IPS-NIHi11 (cell line): ENCODE measurements at places on chromosomes 5 and 9.

GRCh38 chr9:76716085-76716672, 48.1 kb upstream of the PCA3 start:
- DNase-seq: no peak

DNA sequence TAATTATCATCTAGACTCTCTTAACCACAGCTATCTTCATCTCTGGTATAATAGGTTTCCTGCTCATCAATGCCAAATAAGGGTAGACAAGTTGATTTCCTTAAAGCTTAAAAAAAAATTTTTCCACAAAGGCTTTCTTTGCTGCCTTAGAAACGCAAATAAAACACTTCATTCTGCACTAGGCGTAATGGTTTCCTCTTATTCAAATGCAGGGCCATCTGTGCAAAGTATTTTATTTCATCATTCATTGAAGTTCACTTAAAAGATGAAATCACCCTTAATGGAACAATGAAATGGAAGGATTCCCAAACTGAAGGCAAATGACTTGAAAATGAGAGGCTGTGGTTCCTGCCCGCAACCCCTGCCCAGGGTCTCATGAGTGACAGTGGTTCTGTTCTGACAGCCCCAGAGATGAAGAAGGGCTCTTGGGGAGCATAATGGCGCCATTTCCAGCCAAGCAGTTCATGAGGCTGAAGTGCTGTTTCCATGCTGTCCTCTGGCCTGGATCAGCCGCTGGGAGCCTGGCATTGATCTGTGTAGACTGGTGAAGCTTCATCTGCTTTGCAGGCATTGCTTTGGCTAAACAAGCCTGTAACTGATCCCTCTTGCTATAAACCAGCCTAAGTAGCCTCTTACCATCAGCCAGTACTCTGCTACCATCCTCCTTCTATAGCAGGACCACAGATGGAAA, 276.9 kb upstream of the WWC1 start:
- no peak for DNase-seq

GRCh38 chr9:76725885-76726284, 38.4 kb upstream of the PCA3 start:
- no peak for DNase-seq

- no peak for DNase-seq
Observed at GRCh38 chr5:137113939-137114338, 385.2 kb downstream of the SPOCK1 start.

- DNase-seq: no peak
Observed at GRCh38 chr9:90167914-90168313, 474.7 kb downstream of the DIRAS2 start.
